ENCODE measurements at places on chromosomes 16 and 17. TPM values are rescaled to one million over a fixed set of nuclear protein-coding genes. Genes with fewer than 3 reads are reported as not detected.

- no peak overlapping the region for H3K4me3 ChIP-seq
- DNase-seq, result no peak
- H3K27ac ChIP-seq, result no peak overlapping the region
- H3K4me1 ChIP-seq, result no peaks in the 10 kb centered on the region
- no peaks in the 10 kb centered on the region for H3K36me3 ChIP-seq
These were observed 631 bp downstream of the KREMEN2 start for GRCh38 chr16:2964475-2965336.

- H3K27ac ChIP-seq, result no peak overlapping the region
- H3K4me3 ChIP-seq, result no peak overlapping the region
- H3K36me3 ChIP-seq, result no peaks in the 10 kb centered on the region
- H3K4me1 ChIP-seq, result no peaks in the 10 kb centered on the region
- no peaks in the 10 kb centered on the region for H3K27me3 ChIP-seq
These were observed 6.7 kb upstream of the GOSR2 start for GRCh38 chr17:46916211-46916610.

GRCh38 chr17:29196769-29197515 lies 16.7 kb upstream of the MYO18A start:
- H3K4me3 ChIP-seq, result no peak overlapping the region
- DNase-seq, result no peak
- no peaks in the 10 kb centered on the region for H3K4me1 ChIP-seq
- H3K36me3 ChIP-seq, result no peaks in the 10 kb centered on the region
- no peaks in the 10 kb centered on the region for H3K27me3 ChIP-seq
- H3K27ac ChIP-seq, result no peak overlapping the region

DNA sequence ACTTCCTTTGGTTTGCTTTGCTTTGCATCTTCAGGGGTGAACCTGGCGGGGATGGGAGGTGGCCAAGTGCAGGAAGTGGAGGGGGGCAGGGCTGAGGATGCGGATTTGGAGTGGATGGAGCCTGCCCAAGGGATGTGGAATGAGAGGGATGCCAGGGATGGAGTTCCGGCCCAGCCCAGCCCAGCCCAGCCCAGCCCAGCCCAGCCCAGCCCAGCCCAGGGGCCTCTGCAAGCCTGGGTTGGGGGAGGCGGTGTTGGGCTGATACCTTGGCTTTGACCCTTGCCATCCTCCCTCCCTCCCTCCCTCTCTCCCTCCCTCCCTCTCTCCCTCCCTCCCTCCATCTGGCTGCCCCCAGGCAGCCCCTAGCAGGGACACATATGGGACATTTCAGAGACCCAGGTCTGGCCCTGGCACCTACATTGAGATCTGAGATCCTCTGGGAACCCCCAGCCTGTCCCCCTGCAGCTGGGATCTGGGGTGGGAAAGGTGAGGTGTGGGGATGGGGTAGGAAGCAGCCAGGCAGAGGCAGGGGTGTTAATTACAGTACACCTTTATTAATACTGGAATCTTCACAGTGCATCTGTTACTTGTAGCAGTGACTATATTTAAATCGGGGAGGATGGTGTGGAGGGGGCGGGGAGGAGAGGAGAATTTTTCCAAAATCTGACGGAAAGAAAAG lies 14.5 kb downstream of the IL34 start:
- H3K27ac ChIP-seq, result no peak overlapping the region
- no peaks in the 10 kb centered on the region for H3K27me3 ChIP-seq
- H3K4me3 ChIP-seq, result no peak overlapping the region
- no peaks in the 10 kb centered on the region for H3K36me3 ChIP-seq

DNA sequence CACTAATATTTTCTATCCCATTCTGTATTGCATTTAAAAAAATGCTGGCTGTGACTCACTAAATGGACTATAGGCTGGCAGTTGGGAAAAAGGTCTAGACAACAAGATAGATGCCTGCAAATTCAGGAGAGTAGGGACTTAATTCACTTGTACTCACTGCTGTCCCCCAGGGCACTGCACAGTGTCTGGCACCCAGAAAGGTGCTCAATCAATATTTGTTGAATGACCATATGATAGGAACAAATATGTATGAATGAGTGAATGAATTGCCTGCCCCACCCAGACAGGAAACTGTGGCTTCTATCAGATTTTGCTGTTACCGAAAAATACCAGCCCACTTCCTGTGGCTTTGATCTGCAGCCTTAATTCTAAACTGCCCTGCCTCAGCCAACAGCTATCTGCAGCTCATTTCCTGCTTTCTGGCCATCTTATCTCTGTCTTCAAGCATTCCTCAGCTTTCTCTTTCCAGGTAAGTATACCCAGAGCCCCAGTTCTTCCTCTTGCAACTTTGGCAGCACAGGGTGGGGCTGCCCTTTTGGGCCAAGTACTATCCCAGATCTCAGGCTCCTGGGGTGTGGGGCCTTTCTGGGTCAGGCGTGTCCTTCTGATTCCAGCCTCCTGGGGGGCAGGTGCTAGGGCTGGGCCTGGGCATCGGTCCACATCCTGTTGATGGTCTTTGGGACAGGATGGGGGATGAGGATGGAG lies 15.3 kb upstream of the TNS4 start:
- H3K4me1 ChIP-seq, result no peaks in the 10 kb centered on the region
- no peak overlapping the region for H3K4me3 ChIP-seq
- no peak overlapping the region for H3K27ac ChIP-seq
- H3K36me3 ChIP-seq, result no peaks in the 10 kb centered on the region
- no peaks in the 10 kb centered on the region for H3K27me3 ChIP-seq
- no peak for DNase-seq

- no peak for DNase-seq
- H3K27ac ChIP-seq, result no peak overlapping the region
- no peaks in the 10 kb centered on the region for H3K27me3 ChIP-seq
- H3K4me1 ChIP-seq, result no peaks in the 10 kb centered on the region
These were observed 11.7 kb downstream of the NKIRAS2 start for GRCh38 chr17:42031584-42031983.

GRCh38 chr16:71537643-71538042 lies 11.4 kb downstream of the CHST4 start:
- no peaks in the 10 kb centered on the region for H3K4me1 ChIP-seq
- H3K27ac ChIP-seq, result no peak overlapping the region
- DNase-seq, result no peak
- H3K4me3 ChIP-seq, result no peak overlapping the region

- H3K27ac ChIP-seq, result no peak overlapping the region
- no peak overlapping the region for H3K4me3 ChIP-seq
- DNase-seq, result no peak
- no peaks in the 10 kb centered on the region for H3K36me3 ChIP-seq
- H3K4me1 ChIP-seq, result no peaks in the 10 kb centered on the region
These were observed 402.4 kb downstream of the TMEM114 start for GRCh38 chr16:8187782-8188372.

- no peak overlapping the region for H3K4me3 ChIP-seq
- DNase-seq, result peak; percentile 34
- H3K27ac ChIP-seq, result no peak overlapping the region
- H3K4me1 ChIP-seq, result no peaks in the 10 kb centered on the region
- no peaks in the 10 kb centered on the region for H3K27me3 ChIP-seq
These were observed 22.7 kb upstream of the KCNJ12 start for GRCh38 chr17:21353326-21354010.

- no peak overlapping the region for H3K4me3 ChIP-seq
- H3K27ac ChIP-seq, result no peak overlapping the region
- DNase-seq, result no peak
- no peaks in the 10 kb centered on the region for H3K4me1 ChIP-seq
- H3K36me3 ChIP-seq, result no peaks in the 10 kb centered on the region
These were observed 15.4 kb downstream of the SLC25A10 start for GRCh38 chr17:81727324-81728031.

DNA sequence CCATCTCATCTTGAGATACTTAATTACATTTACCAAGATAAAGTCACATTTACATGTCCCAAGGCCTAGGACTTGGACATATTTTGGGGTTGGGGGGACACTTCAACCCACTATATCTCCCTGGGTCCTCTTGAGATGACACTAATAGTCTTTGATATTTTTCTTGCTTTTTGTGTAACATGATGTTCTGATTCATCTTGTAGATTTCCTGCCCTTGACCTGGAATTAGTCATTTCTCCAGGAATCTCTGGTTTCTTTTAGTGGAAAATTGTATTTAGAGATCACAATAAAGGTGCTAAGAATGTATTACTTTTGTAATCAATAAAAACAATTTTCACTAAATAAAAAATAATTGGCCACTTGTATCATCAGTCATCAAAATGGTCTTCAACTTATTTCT lies 157.3 kb downstream of the VPS53 start:
- H3K4me3 ChIP-seq, result no peak overlapping the region
- peaks cover 8% of the 10 kb centered on the region for H3K36me3 ChIP-seq
- no peak for DNase-seq
- no peaks in the 10 kb centered on the region for H3K27me3 ChIP-seq
- no peak overlapping the region for H3K27ac ChIP-seq
- H3K4me1 ChIP-seq, result no peaks in the 10 kb centered on the region

- no peak overlapping the region for H3K27ac ChIP-seq
- H3K36me3 ChIP-seq, result no peaks in the 10 kb centered on the region
- no peaks in the 10 kb centered on the region for H3K4me1 ChIP-seq
- no peak overlapping the region for H3K4me3 ChIP-seq
- peak; percentile 79 for DNase-seq
These were observed 17.1 kb downstream of the ITGB4 start for GRCh38 chr17:75738218-75738802.

DNA sequence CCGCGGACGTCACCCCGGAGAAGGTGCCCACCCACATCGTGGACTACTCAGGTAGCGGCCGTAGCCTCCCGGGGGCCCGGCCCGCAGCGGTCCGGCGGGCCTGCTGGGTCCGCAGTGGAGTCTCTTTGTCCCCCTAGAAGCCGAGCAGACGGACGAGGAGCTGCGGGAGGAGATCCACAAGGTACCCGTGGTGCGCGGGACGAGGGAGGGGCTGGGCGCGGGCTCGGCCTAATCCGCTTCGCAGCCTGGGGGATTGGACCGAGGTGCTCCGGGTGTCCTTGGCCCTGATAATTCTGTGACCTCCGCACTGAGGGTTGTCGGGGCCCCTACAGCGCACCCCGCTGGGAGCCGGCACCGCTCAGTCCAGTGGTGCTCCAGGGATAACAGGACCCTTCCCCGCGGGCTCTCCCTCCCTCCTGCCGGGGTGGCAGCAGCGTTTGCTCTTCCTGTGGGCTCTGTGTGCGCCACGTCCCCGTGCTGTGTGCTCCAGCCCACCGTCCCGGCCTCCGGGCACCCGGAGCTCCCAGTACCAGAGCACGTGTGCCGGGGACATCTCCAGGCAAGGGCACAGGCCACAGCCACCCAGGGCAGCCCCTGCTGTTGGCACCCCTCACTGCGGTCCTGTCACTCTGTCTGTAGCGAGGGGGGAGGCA lies 713 bp downstream of the RHOT2 start:
- H3K4me1 ChIP-seq, result no peaks in the 10 kb centered on the region
- DNase-seq, result no peak
- peak overlapping the region; percentile 74 for H3K4me3 ChIP-seq
- H3K27me3 ChIP-seq, result no peaks in the 10 kb centered on the region

GRCh38 chr16:22278441-22279230 lies 18.6 kb upstream of the POLR3E start:
- no peak overlapping the region for H3K4me3 ChIP-seq
- H3K4me1 ChIP-seq, result no peaks in the 10 kb centered on the region
- peaks cover 3% of the 10 kb centered on the region for H3K36me3 ChIP-seq
- DNase-seq, result no peak

DNA sequence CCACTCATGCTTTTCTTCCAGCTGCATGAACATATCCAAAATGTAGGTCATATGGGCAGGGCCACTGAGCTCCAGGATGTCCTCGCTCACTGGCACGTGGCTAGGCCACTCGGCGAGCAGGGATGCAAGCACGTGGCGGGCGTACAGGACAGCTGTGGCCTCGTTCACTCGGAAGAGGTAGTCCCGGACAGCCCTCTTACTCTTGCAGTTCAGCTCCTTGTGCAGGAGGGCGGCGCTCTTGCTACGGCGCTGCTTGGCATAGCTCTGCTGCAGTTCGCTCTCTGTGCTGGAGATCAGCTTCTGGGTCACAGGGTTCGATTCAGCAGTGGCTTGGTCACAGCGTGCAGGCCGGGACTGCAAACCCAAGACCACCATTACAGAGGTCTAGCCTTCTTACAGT lies 53.1 kb upstream of the ATP2A3 start:
- no peaks in the 10 kb centered on the region for H3K27me3 ChIP-seq
- no peak overlapping the region for H3K27ac ChIP-seq
- peaks cover 8% of the 10 kb centered on the region for H3K36me3 ChIP-seq
- no peaks in the 10 kb centered on the region for H3K4me1 ChIP-seq
- DNase-seq, result no peak

DNA sequence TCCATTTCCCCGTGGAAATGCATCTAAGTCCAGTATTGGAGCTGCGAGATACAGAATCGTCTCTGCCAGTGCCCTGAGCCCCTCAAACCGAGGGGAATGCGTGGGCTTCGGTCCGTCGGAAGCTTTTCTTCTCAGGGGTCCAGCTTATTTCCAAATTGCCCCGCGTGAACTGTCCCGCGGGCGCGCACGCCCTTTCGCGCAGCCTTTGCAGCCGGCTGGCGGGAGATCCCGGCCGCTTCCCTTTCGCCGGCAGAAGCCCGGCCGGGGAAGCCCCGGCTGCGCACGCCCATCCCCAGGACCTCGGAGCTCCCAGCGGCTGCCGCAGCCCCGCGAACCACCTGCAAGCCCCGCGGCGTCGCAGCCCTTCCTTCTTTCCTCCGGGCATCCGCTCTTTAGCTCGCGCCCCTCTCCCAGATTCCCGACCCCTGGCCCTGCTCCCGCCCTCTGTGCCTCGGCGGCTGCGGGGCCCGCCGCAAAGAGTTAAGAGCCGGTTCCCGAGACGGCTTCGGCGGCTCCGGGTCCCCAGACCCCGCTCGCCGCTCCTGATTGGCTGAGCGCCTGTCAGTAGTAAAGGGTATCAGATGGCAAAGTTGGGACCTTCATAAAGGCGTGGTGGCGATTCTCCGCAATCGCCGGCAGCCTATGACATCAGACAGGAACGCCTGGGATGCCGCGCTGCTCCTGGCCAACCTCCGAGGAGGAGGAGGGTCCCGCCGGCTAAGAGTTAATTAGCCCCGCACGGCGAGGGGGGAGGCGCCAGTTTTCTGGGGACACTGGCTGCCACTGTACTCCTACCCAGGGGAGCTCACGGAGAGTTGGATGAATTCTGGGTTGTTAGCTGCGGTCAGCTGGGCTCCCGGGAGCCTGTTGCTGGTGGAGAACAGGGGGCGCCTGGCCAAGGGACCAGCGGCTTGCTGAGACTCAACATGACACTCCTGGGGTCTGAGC lies at the start of gene MYOCD:
Gene MYOCD, plus strand, starts transcription at position 628 of the 948 bp plus-strand sequence. Its CDS starts 299 bp downstream, at position 927.
- H3K27me3 ChIP-seq, result no peaks in the 10 kb centered on the region
- peak within 1 kb of the TSS; percentile 91 for H3K27ac ChIP-seq
- H3K4me1 ChIP-seq, result peaks cover 6% of the 10 kb centered on the region
- peak; percentile 74 for DNase-seq
- H3K4me3 ChIP-seq, result peak within 1 kb of the TSS; percentile 84

GRCh38 chr17:40373324-40373723 lies 8.8 kb upstream of the GJD3 start:
- H3K4me3 ChIP-seq, result no peak overlapping the region
- H3K27ac ChIP-seq, result no peak overlapping the region
- no peaks in the 10 kb centered on the region for H3K4me1 ChIP-seq
- no peaks in the 10 kb centered on the region for H3K36me3 ChIP-seq
- H3K27me3 ChIP-seq, result no peaks in the 10 kb centered on the region

Gene DERL2
- polyA plus RNA-seq, result 57.6 TPM

Gene ACAP1
- 10.8 TPM for polyA plus RNA-seq

Gene CASKIN2
- 4.0 TPM for polyA plus RNA-seq

Gene ZNF750
- polyA plus RNA-seq, result not detected

Gene UMOD
- polyA plus RNA-seq, result not detected

Gene FOXJ1
- not detected for polyA plus RNA-seq

Gene PRSS33
- 0.08 TPM for polyA plus RNA-seq

Gene BIRC5
- 0.10 TPM for polyA plus RNA-seq
